ENCODE measurements at places on chromosomes 12 and 14.

- DNase-seq, result no peak
Observed at GRCh38 chr12:110109037-110109836, 14.9 kb upstream of the IFT81 start.

- DNase-seq, result no peak
Observed at GRCh38 chr12:60308366-60308991, 712.6 kb downstream of the SLC16A7 start.

DNA sequence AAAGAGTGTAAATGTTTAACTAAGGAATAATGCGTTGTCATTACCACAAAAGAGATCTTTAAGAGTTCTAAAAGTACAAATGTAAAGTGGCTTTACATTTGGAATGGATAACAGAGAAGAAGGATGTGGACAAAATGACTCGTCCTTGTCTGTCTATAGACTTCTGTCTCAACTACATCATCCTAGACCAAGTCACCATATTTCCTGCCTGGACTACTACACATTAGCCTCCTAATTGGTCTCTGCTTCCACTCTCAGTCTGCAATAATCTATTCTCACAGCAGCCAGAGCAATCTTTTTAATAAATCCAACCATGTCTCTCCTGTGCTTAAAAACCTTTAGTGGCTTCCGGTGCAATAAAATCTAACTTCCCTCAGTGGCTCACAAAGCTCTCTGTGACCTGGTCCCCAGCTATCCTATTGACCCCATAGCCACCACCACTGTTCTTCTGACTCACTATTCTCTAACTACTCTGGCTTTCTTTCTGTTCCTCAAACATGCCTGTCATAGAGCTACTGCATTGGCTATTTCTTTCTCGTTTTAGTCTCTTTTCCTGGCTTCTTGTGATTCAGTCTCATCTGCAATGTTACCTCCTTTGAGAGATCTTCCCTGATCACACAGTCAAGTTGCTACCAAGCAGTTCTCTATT, 91.1 kb downstream of the MYF5 start:
- DNase-seq, result peak; percentile 1

- DNase-seq, result no peak
Observed at GRCh38 chr12:11561411-11561810, 88.1 kb upstream of the ETV6 start.

DNA sequence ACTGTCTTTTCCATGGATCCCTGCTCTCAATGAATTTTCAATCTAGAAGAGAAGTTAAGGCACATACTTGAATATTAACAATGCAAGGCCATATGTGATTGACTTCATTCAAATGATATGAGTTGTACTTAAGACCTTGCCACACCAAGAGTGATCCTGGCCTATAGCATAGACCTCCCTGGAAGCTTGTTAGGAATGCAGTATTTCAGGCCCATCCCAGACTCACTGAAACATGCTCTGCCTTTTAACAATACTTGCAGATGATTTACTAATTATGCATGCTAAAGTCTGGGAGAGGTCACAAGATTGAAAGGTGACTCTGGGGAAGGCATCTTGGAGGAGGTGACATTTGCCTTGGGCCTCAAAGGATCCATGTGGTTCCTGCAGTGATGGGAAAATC, 43.2 kb downstream of the RFX4 start:
- DNase-seq, result no peak

GRCh38 chr14:65808390-65808789, 395.9 kb downstream of the FUT8 start:
- DNase-seq, result no peak

- DNase-seq, result no peak
Observed at GRCh38 chr12:65634061-65634460, 190.2 kb upstream of the HMGA2 start.

- no peak for DNase-seq
Observed at GRCh38 chr14:100584056-100585031, 2.9 kb downstream of the BEGAIN start.

DNA sequence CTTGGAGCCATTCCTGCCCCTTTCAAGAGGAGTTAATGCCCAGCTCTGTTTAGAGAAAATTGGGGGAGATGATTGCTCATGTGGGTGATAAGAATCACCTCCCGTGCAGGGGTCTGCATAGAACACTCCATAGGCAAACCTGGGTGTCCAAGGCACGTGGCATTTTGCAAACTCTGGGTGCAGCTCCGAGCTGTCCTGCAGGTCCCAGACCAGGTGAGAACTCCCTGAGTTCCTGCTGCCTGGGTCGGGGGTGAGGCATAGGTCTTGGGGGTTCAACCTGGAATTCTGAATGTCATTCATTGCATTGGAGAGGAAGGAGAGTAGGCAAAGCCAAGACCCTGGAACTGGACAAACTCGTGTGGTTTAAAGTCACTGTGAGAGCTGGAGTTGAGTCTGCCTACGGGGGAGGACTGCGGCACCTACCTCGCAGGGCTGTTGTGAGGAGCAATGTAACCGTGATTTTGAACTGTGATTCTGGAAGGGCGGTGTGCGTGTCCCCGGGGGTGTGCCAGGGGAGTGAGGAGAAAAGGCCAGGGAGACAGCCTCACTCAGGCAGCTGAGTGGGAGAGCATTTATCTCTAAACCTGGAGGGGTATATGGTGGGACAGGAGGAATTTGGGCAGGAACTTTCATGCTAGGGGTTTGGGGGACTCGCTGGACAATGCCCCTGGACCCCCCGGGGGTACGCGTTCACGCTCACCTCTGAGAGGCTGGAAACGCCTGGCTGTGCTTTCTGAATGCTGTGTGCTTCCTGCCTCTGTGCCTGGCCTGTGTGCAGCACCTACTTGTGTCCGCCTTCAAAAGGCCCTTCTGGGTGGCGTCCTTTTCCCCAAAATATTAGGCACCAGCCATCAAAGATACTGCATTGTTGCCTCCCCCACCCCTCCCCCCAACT, 30.4 kb downstream of the MEG3 start:
- no peak for DNase-seq

- no peak for DNase-seq
Observed at GRCh38 chr14:100156776-100157175, 2.7 kb downstream of the DEGS2 start.

Measured in kidney capillary endothelial cell (primary cell).